ENCODE measurements at places on chromosomes 4 and X. TPM values are rescaled to one million over a fixed set of nuclear protein-coding genes. Genes with fewer than 3 reads are reported as not detected.

GRCh38 chr4:72305620-72306019, 263.4 kb downstream of the ADAMTS3 start:
- no peaks in the 10 kb centered on the region for H3K27me3 ChIP-seq
- no peak for DNase-seq
- no peaks in the 10 kb centered on the region for H3K36me3 ChIP-seq
- no peak overlapping the region for H3K27ac ChIP-seq

- no peaks in the 10 kb centered on the region for H3K27me3 ChIP-seq
- no peak overlapping the region for H3K4me3 ChIP-seq
- DNase-seq: no peak
- H3K4me1 ChIP-seq: no peaks in the 10 kb centered on the region
These were observed 380.4 kb downstream of the PCDH7 start for GRCh38 chr4:31100536-31100935.

DNA sequence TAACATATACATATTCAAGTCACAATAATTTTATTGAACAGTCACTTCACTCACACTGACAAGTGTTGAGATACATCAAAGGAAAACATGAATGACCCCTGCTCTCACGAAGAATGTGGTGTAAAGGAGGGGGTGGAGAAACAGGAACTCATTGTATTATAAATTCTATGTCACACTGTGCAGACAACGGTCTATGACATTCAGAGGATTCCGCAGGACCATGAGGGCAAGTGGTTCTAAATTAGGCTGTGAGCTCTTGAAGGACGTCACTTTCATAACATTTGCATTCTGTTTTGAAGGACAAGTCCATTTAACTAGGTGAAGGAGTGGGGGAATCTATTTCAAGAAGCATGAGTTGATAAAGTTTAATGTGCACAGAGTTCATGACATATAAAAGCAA, 415.2 kb upstream of the HS3ST1 start:
- H3K4me3 ChIP-seq: no peak overlapping the region
- no peak overlapping the region for H3K27ac ChIP-seq
- H3K4me1 ChIP-seq: no peaks in the 10 kb centered on the region
- no peaks in the 10 kb centered on the region for H3K27me3 ChIP-seq

GRCh38 chr4:25306518-25307057, 6.0 kb upstream of the ZCCHC4 start:
- H3K27ac ChIP-seq: no peak overlapping the region
- no peak overlapping the region for H3K4me3 ChIP-seq
- H3K27me3 ChIP-seq: no peaks in the 10 kb centered on the region
- no peaks in the 10 kb centered on the region for H3K36me3 ChIP-seq
- DNase-seq: no peak
- no peaks in the 10 kb centered on the region for H3K4me1 ChIP-seq

GRCh38 chr4:7254736-7255487, 62.6 kb downstream of the SORCS2 start:
- DNase-seq: no peak
- no peaks in the 10 kb centered on the region for H3K27me3 ChIP-seq
- H3K27ac ChIP-seq: no peak overlapping the region
- H3K4me1 ChIP-seq: peaks cover 2% of the 10 kb centered on the region
- no peak overlapping the region for H3K4me3 ChIP-seq

- H3K4me3 ChIP-seq: no peak overlapping the region
- DNase-seq: no peak
- no peaks in the 10 kb centered on the region for H3K36me3 ChIP-seq
These were observed 5.1 kb upstream of the ADAM29 start for GRCh38 chr4:174912919-174913543.

DNA sequence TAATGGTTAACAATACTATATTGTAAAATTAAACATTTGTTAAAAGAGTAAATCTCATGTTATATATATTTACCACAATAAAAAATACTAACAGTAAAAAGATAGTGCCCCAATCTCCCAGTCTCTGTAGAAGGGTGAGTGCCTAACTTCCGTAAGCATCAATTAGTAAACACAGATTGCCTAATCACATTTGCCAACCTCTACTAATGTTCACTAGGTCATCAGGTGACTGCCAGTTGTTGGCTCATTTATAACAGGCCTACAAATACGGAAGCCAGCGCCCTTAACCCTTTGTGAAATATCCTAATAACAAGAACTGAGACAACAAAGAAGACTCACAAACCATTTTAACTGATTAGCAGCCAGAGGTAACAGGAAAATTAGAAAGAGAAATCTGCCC, 345.1 kb downstream of the INPP4B start:
- H3K36me3 ChIP-seq: no peaks in the 10 kb centered on the region
- H3K4me3 ChIP-seq: no peak overlapping the region
- no peak overlapping the region for H3K27ac ChIP-seq
- H3K27me3 ChIP-seq: no peaks in the 10 kb centered on the region
- H3K4me1 ChIP-seq: no peaks in the 10 kb centered on the region

GRCh38 chrX:134813697-134814096, 155.4 kb upstream of the PLAC1 start:
- H3K27ac ChIP-seq: no peak overlapping the region
- DNase-seq: no peak
- no peaks in the 10 kb centered on the region for H3K27me3 ChIP-seq
- H3K4me1 ChIP-seq: no peaks in the 10 kb centered on the region
- H3K4me3 ChIP-seq: no peak overlapping the region
- no peaks in the 10 kb centered on the region for H3K36me3 ChIP-seq

GRCh38 chr4:76729460-76729859, 168.5 kb downstream of the SOWAHB start:
- H3K27ac ChIP-seq: no peak overlapping the region
- H3K36me3 ChIP-seq: no peaks in the 10 kb centered on the region
- no peak overlapping the region for H3K4me3 ChIP-seq

DNA sequence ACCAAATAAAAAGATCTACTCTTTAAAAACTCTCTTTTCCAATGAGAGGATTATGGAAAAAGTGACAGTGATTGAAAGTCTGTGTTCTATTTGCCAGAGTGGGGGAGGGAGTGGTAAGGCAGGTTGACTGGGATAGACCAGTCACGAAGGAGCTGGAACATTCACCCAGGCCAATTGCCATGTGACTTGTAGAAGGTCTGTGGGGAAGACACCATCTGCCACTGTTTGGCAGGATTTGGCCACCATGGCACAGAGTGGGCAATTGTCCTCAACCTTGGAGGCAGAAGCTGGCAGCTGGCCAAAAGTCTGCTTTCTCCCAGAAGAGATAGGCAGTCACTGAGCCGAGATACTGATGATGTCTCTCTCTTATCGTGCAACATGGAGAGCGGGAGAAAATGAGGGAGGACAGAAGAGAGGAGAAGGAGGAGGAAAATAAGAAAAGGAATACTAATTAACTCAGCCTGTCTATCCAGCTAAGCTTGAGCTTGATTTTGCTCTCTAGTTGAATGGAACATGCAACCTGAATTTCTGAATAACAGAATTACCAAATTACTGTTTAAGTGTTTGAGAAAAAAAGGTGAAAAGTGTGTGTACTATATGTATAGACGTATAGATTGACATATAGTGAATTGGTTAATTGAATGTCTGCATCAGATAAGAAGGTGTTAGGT, 267.1 kb downstream of the ARHGAP24 start:
- H3K27me3 ChIP-seq: no peaks in the 10 kb centered on the region
- H3K36me3 ChIP-seq: no peaks in the 10 kb centered on the region
- H3K4me3 ChIP-seq: no peak overlapping the region
- H3K4me1 ChIP-seq: peaks cover 31% of the 10 kb centered on the region

GRCh38 chrX:38754102-38754790, 47.0 kb upstream of the MID1IP1 start:
- no peaks in the 10 kb centered on the region for H3K27me3 ChIP-seq
- H3K36me3 ChIP-seq: no peaks in the 10 kb centered on the region
- no peak for DNase-seq
- no peak overlapping the region for H3K27ac ChIP-seq

DNA sequence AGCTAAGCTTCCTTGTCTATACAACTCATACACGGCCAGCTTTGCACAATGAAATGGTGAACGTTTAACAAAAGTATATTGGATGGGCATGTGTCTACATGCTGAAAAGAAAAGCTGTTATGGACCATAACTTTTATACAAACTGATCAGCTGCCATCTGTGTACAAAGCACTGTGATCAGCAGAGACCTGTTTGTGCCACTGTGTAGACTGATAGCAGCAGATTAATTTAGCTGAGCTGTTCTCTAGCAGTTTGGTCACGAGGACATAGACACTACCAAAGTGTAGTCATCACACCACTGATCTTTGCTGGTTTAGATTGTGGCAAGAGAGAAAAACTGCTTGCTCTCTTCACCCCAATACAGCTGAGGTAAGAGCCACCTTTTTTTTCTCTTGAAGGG, 124.5 kb downstream of the RAPGEF2 start:
- no peak for DNase-seq
- peaks cover 24% of the 10 kb centered on the region for H3K4me1 ChIP-seq
- peak overlapping the region; percentile 22 for H3K4me3 ChIP-seq
- H3K27me3 ChIP-seq: no peaks in the 10 kb centered on the region
- H3K27ac ChIP-seq: peak overlapping the region; percentile 3
- H3K36me3 ChIP-seq: no peaks in the 10 kb centered on the region

DNA sequence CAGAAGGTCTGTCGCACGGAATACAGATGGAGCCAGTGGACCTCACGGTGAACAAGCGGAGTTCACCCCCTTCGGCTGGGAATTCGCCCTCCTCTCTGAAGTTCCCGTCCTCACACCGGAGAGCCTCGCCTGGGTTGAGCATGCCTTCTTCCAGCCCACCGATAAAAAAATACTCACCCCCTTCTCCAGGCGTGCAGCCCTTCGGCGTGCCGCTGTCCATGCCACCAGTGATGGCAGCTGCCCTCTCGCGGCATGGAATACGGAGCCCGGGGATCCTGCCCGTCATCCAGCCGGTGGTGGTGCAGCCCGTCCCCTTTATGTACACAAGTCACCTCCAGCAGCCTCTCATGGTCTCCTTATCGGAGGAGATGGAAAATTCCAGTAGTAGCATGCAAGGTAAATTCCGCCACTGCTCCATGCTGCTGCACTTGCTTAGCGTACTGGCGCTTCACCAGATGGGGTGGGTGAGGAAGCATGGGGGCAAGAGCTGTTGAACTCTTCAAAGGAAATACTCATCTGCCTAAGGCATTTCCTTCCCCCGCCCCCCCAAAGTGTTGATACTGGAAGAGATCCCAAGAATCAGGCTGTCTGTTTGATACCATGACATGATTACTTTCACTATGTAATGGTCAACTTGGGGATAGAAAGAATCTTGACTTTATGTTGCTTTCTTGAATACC, 24.8 kb downstream of the KLF3 start:
- peaks cover 35% of the 10 kb centered on the region for H3K36me3 ChIP-seq
- H3K27me3 ChIP-seq: no peaks in the 10 kb centered on the region
- no peak overlapping the region for H3K4me3 ChIP-seq

DNA sequence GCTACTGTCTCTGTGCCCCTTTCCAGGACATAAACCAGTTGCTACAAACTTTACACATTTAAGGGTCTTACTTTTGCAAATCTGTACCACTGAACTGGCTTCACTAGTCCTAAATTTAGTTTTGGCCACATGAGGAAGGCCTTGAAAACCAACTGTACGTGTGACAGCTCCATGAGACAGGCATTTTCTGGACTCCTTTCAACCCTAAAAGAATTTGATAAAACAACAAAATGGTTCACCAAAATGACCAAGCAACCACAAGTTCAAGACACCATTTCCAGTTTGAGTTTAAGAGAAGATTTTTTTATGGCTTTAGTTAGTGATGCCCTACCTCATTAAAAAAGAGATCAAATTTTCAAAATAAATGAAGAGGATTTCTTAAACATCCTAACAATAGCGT, 246.4 kb downstream of the ZNF674 start:
- no peaks in the 10 kb centered on the region for H3K27me3 ChIP-seq
- no peak for DNase-seq
- no peaks in the 10 kb centered on the region for H3K4me1 ChIP-seq
- H3K4me3 ChIP-seq: no peak overlapping the region
- H3K36me3 ChIP-seq: no peaks in the 10 kb centered on the region

GRCh38 chrX:11666952-11667685, 1.4 kb upstream of the ARHGAP6 start:
- H3K27ac ChIP-seq: no peak overlapping the region
- no peaks in the 10 kb centered on the region for H3K4me1 ChIP-seq
- H3K4me3 ChIP-seq: no peak overlapping the region

GRCh38 chr4:78599931-78600375, 48.4 kb downstream of the ANXA3 start:
- no peaks in the 10 kb centered on the region for H3K27me3 ChIP-seq
- H3K27ac ChIP-seq: no peak overlapping the region
- H3K4me3 ChIP-seq: no peak overlapping the region
- no peaks in the 10 kb centered on the region for H3K4me1 ChIP-seq
- DNase-seq: no peak

GRCh38 chrX:131577413-131577812, 33.5 kb downstream of the OR13H1 start:
- no peaks in the 10 kb centered on the region for H3K36me3 ChIP-seq
- no peak for DNase-seq
- no peaks in the 10 kb centered on the region for H3K27me3 ChIP-seq
- no peaks in the 10 kb centered on the region for H3K4me1 ChIP-seq
- no peak overlapping the region for H3K27ac ChIP-seq

DNA sequence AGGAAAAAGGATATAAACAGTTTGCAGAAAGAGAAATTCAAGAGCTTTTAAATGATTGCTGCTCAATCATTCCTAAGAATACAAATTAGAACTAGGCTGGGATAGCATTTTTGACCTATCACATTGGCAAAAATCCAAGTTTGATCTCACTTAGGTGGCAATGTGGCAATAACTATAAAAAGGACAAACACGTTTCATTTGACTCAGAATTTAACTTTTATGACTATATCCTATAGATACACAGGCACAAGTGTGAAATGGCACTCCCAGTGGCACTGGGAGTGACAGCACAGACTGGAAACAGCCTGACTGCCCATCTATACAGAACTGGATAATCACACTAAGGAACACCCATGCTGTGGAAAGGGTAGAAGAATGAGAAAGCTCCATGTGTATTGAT, 11.1 kb downstream of the CENPU start:
- no peak overlapping the region for H3K27ac ChIP-seq
- H3K4me1 ChIP-seq: no peaks in the 10 kb centered on the region

DNA sequence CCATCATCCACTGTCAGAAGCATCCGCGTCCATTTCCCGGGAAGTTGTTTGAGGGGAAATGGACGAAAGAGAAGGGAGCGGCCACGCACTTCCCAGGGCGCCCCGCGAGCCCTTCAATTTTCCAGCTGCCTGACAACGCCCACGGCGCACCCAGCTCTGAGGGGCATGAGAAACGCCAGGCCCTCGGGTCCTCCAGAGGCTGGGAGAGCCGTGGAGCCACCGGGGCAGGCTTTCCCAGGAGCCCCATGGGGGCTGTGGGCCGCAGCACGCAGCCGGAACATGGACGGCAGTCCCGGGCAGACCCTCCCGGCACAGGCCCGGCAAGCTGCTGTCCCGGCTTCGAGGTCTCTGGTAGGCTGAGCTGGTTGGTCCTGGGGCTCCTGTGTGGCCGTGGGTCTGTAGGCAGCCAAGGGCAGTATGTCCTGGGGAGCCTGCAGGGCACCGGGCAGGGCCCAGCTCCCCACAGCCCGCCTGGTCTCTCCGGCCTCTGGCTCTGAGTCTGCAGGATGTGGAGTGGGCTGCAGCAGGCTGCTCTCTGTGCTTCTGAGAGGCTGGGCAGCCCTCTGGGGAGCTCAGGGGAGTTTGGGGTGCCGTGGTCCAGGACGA, 115.2 kb downstream of the FAM53A start:
- H3K36me3 ChIP-seq: no peaks in the 10 kb centered on the region
- H3K4me1 ChIP-seq: no peaks in the 10 kb centered on the region
- no peaks in the 10 kb centered on the region for H3K27me3 ChIP-seq
- DNase-seq: no peak
- no peak overlapping the region for H3K27ac ChIP-seq

The PARM1 gene
- total RNA-seq: 26.3 TPM

The CXCL3 gene
- total RNA-seq: not detected

The USP26 gene
- total RNA-seq: not detected

The KLHL13 gene
- 10.6 TPM for total RNA-seq

The STK32B gene
- 6.4 TPM for total RNA-seq
